Colonic mucosa (tissue), 4 donors: ENCODE measurements at places on chromosomes 2 and 18. TPM values are rescaled to one million over a fixed set of nuclear protein-coding genes. Genes with fewer than 3 reads are reported as not detected.

GRCh38 chr2:217118559-217119284 is 258.9 kb upstream of the TNP1 start:
- no peak for DNase-seq

DNA sequence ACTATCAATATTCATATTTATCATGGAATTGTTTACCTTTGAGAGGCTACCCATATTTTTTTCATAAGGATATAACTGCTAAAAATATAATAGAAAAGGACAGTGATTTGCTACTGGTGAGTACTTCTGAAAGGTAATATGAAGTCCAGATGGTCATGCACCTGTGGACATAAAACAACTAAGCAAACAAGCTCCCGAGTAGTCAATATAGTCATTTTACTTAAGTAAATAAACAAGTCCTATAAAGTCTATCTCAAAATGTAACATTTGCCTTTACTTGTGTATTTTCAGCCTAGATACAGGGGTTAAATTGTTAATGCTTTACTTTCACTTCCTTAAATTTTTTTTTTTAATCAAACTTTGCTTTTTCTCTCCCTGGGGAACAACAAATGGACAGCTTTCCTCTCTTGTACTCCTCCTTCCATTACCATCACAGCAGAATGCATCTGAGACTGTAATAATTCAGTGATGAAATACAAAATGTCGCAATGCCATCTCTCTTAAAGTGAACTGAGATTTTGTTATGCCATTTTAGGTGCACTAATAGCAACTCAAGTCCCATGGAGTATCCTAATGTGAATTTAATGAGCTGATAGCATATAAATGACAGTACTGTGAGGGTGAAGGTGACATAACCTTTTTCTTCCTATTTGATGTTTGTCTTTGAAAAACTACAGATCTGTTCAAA is 1325.4 kb upstream of the ZEB2 start:
- DNase-seq: no peak

DNA sequence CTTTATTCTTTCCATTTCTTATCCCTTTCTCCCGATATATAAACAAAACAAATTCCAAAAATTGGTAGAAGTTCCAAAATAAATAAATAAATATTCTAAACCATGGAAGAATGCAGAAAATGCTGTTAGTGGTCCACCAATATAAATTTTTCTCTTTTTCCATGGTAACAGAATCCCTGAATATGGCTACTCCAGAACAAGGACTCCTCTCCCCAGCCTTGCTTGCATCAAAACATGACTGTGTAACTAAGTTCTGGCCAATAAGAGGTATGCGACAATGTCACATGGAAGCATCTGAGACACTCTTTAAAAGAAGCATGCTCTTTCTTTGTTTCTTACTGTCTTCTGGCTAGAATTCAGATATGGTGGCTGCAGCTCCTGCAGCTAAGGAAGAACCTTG is 325.1 kb upstream of the TANK start:
- no peak for DNase-seq

DNA sequence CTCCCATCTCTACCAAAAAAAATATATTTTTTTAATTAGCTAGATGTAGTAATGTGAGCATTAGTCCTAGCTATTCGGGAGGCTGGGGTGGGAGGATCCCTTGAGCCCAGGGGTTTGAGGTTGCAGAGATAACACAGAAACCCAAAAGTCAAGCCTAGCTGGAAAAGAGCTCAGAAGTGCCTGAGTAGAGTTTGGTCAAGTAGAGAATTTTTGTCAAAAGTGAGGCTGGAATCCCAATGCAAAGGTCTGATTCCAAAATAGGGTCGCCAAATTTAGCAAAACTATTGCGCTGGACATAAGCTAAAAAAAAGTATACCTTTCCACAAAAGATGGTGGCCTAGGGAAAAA is 15.5 kb upstream of the MSH6 start:
- DNase-seq: no peak

GRCh38 chr2:150023044-150023443 is 435.5 kb upstream of the MMADHC start:
- DNase-seq: no peak

Gene NEU2
- total RNA-seq: not detected

DNA sequence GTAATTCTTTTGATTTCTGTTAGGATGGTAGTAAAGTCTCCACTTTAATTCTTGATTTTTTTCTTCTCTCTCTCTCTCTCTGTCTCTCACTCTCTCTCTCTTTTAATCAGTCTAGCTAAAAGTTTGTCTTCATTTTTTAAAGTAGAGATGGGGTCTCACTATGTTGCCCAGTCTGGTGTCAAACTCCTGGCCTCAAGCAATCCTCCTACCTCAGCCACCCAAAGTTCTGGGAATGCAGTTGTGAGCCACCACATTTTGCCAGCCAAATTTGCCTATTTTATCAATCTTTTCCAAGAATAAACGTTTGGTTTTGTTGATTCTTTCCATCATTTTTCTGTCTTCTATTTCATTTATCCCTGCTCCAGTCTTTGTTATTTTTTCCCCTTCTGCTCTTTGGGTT is 23.9 kb upstream of the ACOXL start:
- DNase-seq: no peak

Gene LGALSL
- 34.8 TPM for total RNA-seq

Gene LPIN2
- total RNA-seq: 59.0 TPM

GRCh38 chr2:205650450-205650849 is 31.9 kb upstream of the NRP2 start:
- no peak for DNase-seq

Gene TUBB6
- 41.6 TPM for total RNA-seq

Gene POTEJ
- not detected for total RNA-seq

DNA sequence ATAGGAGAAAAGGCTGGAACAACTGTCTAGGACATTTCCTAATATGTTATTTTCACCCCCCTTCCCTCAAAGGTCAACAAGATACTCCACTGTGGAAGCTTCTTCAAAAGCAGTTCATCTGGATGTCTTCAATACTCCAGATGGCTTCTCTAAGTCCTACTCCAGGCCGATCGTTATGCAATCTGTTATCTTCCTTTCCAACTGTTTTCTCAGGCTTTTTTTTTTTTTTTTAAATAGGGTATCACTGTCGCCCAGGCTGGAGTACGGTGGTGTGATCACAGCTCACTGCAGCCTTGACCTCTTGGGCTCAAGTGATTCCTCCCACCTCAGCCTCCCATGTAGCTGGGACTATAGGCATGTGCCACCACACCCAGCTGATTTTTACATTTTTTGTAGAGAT is 26.3 kb downstream of the ATP8B1 start:
- DNase-seq: no peak

Gene FSHR
- total RNA-seq: not detected

DNA sequence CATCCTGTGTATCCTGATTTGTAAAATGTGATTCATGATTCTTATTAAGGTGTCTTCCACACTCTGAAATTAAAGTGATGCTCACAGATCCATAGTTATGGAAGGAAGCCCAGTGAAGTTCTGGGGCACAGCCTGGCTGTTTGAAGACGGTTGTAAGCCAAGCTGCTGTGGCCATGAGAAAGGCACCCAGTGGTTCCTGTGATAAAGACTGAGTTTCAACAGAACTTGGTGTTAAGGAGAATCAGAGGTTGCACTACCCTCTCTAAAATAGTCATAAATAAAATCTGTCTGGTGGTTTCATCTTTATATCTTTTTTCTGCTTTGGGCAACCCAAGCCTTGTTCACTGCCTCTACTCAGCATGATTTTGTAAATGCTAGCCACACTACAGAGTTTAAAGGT is 32.2 kb upstream of the SPOPL start:
- DNase-seq: no peak

GRCh38 chr2:63598981-63599380 is 10.2 kb downstream of the MDH1 start:
- no peak for DNase-seq

- DNase-seq: no peak
Observed at GRCh38 chr2:152532241-152532640, 185.0 kb downstream of the PRPF40A start.
